Activated CD8-positive, alpha-beta memory T cell treated with anti-CD3 and anti-CD28 coated beads for 1 hour (primary cell): ENCODE measurements at places on chromosomes 7 and 10.

DNA sequence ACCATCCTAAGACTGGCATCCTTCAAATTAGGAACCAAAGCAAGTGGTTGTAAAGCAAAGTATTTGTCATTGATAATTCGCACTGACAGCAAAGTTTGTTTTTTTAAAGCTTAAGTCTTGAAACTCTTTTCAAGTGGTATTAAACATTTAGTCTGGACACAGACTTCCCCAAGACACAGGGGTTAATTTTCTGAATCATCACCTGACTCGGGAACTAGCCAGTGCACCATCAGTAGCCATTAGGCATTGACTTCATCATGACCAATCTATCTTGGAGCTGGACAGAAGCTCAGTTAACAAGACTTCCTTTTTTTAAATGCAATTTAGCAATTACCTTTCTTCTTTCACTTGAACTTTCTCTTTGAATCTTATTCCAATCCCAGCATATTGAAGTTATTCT, 210.6 kb downstream of the ZNF365 start:
- no peak for DNase-seq

DNA sequence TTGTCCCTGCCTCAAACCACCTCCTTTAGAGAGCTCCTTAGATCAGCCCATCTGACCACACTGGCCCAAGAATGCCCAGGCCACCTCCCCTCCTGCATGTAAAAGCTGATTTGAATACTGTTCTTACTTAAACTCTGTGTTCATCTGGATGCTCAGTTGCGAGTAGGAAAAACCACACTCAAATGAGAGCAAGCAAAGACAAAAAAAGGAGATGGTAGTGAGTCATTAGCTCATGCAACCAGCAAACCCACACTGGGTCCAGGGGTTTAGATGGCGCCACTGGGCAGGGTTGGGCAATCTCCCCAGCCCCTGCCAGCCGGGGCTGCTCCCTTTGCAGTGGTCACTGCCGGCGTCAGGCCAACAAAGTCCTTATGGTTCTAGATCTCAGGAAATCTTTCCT, 32.7 kb downstream of the TSPAN15 start:
- DNase-seq, result no peak

GRCh38 chr10:97673736-97674525, 13.1 kb downstream of the AVPI1 start:
- no peak for DNase-seq

DNA sequence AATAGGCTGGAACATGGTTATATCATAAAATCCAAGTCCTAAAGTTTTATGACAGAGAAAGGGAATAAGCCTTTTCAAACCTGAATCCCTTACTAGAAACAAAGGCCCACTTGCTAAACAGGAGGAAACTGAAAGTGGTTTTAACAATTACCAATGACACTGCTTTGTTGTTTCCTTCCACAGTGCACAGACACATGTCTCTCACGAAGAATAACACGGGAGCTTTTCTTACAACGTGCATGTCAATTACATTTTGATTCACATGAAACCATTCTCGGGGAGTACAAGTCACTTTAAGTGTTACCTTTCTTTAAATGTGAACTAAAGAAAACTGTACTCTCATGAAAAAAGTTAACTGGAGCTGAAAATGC, 1.4 kb downstream of the MRPS33 start:
- no peak for DNase-seq

GRCh38 chr7:121531175-121532070, 135.3 kb upstream of the FAM3C start:
- DNase-seq, result no peak

DNA sequence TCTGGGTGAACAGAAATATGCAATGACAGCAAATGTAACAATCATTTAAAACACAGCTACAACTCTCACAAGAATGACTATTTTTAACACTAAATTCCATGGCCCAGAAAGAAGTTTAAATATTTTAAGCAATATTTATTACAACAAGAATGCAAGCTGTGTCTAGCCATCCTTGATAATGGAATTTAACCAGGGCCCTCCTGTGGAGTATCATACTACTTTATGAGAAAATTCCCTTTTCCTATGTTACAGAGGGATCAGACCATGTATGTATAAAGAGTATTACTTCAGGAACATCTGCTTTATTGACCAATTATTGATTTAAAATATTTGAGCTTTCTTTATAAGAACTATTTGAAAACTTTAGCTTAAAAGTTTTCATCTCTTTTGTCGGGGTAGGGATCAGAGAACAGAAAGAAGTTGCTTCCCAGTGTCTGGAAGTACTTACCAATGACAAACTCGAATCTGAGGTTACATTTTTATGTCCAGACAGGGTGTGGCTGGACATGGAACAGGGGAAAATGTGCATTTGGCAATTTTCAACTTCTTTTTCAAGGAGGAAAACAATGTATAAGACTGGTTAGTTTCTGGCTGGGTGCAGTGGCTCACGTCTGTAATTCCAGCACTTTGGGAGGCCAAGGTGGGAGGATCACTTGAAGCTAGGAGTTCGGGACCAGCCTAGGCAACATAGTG, 48.3 kb upstream of the NRBF2 start:
- no peak for DNase-seq

GRCh38 chr7:6576024-6576866, 1.0 kb upstream of the ZDHHC4 start:
- DNase-seq, result no peak

DNA sequence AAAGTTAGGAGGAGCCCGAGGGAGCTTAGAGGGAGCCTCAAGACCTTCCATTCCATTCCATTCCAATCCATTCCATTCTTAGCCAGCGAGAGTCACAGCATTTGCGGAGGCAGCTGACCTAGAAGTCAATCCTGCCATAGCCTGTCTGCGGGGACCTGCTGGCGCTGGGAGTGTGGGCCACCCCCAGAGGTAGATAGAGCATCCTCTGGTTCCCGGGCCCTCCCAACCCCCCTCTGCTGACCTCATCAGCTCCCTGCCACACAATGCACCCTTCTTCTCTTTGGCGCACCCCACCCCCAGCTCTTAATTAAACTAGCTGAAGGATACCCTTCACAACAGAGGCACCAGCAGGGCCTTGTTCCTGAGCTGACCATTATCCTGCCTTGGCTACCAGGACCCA, 152.5 kb upstream of the ZMIZ1 start:
- no peak for DNase-seq

DNA sequence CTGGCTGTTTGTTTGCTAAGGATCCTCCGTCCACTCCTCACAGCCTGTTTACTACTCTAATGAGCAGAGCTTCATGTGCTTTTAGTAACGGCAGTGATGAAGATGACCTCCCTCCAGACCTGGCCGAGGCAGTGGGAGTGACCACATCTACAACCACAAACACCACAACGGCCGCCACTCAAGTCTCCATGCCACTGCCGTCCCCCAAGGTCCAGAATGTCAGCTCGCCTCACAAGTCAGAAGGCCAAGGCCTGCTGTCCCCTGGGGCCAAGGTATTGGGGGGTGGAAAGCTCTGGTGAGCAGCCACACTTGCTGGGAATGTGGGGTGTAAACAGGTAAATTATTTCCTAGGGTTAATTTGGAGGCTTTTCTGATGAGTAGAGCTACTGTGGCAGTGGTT, 926.4 kb downstream of the IPMK start:
- no peak for DNase-seq

- no peak for DNase-seq
Observed at GRCh38 chr10:113493195-113493594, 59.7 kb upstream of the HABP2 start.

DNA sequence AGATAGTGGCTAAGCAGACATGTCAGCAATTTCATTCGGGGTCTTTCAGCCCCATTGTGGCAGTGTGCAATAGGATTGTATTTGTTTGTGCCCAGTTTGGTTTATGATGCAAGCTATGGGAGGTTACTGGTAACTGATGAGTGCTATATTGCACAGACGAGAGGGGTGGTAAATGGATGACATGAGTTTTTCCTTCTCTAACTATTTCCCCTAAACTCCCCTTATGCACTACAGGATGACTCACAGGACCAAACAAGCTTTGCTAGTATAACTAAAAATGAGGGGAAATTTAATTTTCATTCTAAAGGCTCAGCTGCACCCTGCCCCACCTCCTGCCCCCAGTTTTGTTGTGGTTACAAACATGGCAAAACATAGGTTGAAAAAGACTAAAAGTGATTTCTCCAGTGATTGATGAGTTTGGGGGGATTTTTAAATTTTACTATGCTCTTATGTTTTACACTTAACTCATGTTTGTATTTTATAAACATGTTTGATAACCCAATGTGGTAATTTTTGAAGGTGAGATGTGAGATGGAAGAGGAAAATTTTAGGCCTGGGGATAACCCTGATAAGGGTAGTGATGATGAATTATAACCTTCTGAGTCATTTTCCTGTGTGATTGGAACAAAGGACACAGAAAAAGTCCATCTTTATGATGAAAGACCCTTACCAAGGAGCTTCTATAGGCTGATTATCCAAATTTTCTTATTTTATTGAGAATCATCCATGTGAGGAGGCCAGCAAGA, 60.8 kb upstream of the NAMPT start:
- no peak for DNase-seq

GRCh38 chr7:145339319-145339718, 503.5 kb upstream of the TPK1 start:
- no peak for DNase-seq

- DNase-seq, result no peak
Observed at GRCh38 chr10:58152673-58153263, 114.9 kb downstream of the IPMK start.

- no peak for DNase-seq
Observed at GRCh38 chr10:95335933-95336699, 45.3 kb upstream of the PDLIM1 start.

GRCh38 chr7:29147821-29148220, 1.5 kb upstream of the CPVL start:
- no peak for DNase-seq

DNA sequence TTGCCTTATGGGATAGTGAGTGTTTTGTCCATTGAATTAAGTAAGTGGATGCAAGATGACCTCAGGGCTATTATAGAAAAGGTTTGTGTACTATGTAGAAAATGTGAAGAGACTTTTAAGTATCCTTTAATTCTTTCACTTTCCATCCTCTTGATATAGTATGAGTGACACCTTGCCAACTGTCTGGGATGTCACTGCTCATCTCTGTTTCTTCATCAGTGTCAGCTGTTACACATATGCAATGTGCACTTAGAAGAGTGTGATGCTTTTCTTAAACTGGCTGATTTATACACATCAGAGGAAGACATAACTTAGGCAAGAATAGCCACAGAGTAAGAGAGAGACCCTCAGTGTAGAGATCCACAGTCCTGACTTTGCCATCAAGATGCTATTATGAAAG, 8.7 kb upstream of the ACTA2 start:
- no peak for DNase-seq

GRCh38 chr10:119370972-119371703, 163.8 kb downstream of the GRK5 start:
- DNase-seq, result no peak

- DNase-seq, result no peak
Observed at GRCh38 chr10:63666836-63667383, 145.7 kb downstream of the REEP3 start.

- no peak for DNase-seq
Observed at GRCh38 chr7:131568970-131569369, 12.5 kb upstream of the PODXL start.

DNA sequence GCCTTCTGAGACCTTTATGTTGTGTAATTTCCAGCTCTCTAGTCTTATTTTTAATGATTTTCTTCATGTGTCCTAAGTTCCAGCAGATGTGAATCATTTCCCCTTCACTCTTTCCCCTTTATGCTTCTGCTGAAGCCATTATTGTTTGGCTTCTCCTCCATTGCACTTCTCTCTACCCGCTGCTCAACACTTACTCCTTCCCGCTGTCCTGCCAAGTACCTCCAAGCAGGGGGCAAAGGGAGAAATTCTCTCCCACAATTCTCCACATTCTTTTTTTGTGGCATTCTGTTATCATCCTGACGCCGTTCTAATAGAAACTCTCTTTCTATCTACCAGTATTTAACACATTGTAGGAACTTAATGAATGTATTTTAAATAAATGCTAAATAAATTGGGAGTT, 388.9 kb upstream of the TPK1 start:
- no peak for DNase-seq

GRCh38 chr7:158809596-158809995, 19.7 kb downstream of the ESYT2 start:
- DNase-seq, result no peak

- no peak for DNase-seq
Observed at GRCh38 chr10:131173484-131174210, 137.9 kb downstream of the TCERG1L start.
